ENCODE measurements at places on chromosomes 1 and 21.

DNA sequence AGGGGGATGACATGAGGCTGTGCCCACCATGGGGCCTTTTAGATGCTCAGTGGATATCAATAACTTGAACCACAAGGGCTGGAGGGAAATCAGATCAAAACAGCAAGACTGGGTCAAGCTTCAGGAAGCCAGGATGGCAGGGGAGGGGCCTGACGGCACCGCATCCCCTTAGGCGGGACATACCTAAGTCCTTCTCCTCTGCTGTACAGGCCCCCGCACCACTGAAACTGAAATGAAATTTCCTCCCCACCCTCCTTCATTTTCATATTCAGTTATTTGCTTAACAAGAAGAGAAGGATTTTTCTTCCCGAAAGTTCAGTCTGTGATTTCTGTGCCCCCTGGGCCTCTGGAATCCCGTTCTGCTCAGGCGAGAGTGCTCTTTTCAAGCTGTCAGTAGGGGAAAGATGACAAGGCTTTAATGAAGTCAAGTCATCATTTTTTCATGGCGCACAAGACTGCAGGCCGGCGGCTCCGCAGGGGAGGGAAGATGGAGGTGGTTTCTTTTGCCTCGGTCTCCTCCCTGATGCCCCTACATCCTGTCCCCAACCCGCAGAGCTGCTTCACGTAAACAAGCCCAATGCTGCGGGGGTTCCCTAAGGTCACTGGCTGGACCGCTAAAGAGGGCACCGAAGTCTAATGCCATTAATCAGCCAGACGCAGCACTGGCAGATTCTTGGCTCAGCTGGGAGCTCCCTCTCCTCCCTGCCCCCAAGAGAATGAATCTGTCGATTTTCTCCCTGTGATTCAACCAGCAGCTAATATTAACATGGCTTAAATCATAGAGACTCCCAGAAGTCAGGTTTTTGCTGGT, 264.8 kb downstream of the C1orf94 start:
- DNase-seq: peak; percentile 29

- no peak for DNase-seq
Measured at GRCh38 chr1:8537991-8538390, 220.1 kb downstream of the SLC45A1 start.

DNA sequence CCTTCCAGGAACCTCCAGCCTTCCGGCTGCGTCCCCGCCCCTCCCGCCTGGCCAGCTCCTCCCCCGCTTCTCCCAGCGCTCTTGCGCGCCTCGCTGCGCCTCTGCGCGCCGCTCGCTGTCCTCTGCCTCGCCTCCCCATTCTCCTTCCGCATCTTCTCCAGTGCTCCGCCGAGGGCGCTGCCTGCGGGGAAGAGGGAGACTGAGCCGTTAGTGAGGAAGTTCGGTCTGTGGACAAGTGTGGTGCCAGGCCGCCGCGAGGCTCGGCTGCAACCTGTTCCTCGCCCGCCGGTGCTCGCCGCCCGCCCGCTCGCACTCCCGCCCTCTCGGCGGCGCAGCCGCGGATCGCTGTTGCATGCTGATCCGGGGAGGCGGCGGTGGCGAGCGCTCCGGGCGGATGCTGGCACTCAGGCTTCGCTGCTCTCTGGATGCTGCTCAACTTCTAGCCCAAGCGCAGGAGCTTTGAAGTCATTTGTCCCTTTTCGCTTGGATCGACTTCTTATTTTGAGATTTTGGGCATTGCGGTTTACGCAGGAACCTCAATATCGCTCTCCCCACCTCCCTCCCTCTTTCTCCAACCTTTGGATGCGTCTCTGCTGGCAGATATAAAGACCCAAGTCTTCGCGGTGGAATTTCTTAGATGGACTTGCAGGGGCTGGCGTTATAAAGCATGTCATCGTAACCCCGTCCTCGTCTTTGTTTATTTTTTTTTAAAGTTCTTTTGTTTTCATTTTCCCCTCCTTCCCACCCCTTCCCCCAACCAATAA, 614 bp upstream of the CACNA1E start:
- DNase-seq: peak; percentile 1

- no peak for DNase-seq
Measured at GRCh38 chr1:150176593-150176992, 26.9 kb downstream of the PLEKHO1 start.

GRCh38 chr1:114496089-114496488, 14.9 kb downstream of the TRIM33 start:
- DNase-seq: no peak

DNA sequence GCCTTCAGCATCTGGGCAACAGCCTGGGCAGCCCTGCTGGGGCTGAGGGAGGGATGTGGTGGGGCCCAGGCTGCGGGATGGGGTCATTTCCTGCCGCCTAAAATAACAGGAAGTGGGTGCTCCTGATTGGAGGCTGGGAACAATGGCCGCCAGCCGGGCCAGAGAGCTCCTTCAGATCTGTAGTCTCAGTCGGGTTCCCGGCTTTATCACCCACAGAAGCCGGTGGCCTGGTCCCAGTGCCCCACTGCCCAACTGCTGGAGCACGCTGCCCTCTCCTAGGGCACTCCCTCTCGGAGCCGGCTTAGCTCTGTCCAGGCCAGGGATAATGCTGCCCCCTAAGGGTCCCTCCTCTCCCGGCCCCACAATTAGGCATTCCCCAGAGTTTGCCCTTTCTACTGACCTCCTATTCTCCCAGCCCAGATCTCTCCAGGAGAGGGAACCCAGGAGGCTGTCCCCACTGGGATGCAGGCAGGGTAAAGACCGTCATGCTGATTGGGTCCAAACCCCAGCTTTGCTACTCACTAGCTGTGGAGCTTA, 5.1 kb downstream of the MAP7D1 start:
- peak; percentile 67 for DNase-seq

DNA sequence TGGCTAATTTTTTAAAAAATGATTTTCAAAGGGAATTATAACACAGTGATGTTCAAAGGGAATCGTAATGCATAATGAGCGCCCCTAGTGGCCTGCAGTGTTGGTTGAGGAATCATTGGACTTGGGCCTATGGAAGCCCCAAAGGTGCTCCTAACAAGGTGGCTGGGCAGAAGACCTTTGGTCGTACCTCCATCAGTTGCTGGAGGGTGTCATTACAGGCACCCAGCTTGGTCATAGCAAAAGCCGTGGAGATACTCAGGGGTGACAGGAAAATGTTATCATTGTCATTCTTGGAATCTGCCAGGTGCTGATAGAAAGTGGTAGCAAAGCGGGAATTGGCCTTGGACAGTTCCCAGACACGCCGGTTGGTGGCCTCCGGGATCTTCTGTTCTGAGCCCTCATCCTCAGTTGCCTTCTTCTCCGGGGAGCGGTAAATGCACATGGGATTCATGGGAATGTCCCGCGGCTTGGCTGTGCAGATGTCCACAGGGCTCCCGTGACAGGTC, 2.7 kb downstream of the SERPINC1 start:
- no peak for DNase-seq

DNA sequence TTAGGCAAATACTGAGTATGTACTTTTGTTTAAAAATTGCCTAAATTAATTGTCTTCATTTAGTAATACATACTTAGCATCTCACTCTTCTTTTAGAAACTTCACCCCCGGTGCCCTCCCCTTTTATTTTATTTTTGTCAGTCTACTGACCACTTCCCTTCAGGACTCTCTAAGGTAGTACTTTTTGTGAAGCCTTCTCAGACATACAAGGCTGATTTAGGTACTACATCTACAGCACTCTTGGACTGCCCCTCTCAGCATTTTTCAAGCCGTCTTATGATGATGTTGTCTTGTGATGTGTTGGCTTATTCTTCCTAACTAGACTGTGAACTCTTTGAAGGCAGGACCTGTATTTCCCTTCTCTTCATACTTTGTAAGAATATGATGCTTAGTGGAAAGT, 24.7 kb downstream of the RPS6KC1 start:
- DNase-seq: no peak

DNA sequence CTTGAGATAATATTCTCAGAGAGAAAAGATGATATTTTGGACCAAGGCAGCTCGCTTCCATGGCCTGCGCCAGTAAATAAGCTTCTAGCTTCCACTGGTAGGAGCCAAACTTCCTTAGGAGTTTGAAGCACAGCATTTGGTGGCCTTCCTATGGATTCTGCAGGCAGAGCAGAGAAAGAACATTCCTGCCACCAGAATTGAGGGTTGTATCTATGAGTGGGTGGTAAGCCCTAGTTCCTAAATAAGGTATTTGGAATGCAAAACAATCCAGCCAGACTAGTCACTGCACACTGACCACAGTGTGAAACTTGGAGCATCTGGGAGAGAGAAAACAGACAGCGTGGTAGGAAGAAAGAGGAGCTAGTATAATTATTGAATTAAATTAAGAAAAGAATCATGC, 54.1 kb upstream of the BCAR3 start:
- DNase-seq: peak; percentile 96

DNA sequence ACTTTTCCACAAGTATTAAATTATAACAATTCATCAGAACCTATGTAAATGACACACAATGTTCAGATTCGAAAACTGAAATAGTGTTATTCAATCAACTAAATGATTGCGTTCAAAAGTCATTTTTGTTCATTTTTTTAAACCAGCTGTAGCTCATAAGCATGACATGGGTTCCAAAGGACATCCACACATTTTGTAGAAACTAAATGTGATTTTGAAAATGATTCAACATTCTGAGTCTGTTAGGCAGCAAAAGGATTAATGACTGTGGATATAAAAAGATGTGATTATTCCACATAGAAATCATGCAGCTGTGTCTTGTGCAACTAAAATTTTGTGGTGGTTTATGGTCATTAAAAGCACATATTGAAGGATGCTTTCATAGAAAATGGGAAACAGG, 204.5 kb downstream of the BRINP3 start:
- no peak for DNase-seq

DNA sequence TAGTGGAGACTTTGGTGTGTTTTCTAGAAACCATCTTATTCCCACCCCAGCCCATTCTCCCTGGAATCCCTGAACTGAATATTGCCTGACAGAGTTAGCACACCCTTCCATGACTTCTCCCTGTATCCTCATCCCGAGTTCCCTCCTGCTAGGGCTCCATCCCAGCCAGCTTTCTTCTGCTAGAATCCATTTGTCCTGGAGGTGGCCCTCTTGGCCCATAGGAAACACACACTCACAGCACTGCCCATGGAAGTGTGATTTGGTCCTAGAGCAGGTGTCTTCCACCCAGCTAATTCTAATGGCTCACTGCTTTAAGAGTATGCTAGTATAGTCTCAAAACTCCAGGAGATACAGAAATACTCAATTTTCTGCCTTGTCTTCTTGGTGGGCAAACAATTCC, 4.1 kb downstream of the KRTAP15-1 start:
- DNase-seq: no peak

DNA sequence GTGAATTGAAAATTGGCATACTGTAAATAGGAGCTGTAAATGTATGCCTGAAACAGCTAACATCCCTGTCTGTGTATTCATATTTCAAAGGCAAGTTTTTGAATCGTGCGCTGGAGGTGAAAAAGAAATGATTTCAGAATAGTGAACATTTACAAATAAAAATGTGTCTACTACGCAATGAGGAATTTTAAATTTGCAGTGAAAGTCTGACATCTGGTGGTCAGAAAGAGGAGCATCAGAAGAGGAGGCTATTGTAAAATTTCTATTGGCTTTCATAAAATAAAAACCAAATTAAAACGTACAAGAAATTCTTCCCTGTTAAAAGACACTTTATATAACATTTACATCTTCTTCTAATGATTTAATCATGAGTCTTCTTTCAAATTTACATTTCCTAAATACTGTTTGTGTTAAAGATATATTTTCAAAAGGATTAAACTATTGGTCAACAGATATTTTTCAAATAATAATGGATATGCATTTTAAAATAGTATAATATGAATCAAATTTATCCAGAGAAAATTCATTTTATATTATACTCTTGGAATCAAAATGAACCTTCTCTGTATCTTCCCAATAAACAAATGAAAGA, 113.7 kb upstream of the RRP15 start:
- peak; percentile 45 for DNase-seq

DNA sequence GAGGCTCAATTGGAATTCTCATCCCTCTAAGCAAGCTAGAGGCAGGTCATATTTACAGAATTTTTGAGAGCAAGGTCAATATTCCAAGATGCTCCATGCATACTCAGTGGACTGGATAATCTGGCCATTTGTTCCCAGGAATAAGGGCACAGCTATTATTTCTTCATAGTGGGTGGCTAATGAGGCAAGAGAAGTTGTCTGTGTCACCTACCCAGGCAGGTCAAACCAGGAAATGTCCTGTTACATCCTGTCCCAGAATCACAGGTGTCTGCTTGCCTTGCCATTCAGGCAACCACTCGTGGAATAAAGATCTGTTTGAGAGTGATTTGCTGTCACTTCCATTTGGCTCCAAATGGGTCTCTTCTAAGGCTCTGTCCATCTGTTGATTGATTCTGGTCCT, 85.2 kb upstream of the ZP4 start:
- no peak for DNase-seq

DNA sequence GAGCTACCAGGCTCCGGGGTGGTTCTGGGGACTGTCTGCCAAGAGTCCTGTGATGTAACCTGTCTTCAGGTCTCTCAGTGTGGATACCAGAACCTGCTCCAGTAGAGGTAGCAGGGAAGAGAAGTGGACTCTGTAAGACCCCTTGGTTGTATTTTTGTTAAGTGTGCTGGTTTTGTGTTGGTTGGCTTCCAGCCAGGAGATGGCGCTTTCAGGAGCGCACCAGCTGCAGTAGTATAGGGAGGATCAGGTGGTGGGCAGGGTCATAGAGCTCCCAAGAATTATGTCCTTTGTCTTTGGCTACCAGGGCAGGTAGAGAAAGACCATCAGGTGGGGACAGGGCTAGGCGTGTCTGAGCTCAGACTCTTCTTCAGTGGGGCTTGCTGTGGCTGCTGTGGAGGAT, 1147.2 kb upstream of the ADGRL4 start:
- DNase-seq: no peak

DNA sequence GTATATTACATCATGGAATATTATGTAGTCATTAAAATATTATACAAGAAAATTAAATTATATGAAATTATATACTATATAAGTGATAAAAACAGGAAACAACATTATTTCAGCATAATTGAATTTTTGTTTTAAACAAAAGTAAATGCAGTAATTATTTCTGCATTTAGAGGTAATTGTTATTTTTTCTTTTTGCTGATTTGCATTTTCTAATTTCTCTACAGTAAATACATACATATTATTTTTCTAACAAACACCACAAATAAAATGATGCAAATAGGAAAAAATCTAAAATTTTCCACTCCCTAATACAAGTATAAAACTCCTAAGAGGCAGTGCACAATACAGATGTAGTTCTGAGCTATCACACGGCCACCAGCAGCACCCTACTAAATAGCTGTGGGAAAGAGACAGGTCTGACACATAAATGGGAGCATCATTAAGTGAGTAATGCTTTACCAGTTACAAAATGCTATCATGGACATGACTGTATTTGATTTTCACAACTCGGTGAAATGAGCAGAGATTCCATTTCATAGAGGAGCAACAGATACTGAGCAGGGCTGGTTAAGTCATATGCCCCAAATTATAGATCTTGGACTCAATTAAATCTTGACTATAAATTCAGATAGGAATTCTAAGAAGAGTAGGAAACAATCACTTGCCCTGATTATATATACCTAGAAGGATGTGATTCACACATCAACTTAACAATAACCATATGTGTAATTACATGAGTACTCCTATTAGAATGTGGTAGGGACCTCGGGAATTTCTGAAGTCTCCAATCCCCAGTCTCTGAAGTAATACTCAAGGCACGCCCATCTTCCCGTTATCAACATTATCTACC, 49.0 kb downstream of the NRIP1 start:
- peak; percentile 95 for DNase-seq
